ENCODE measurements at places on chromosomes 11 and 22. TPM values are rescaled to one million over a fixed set of nuclear protein-coding genes. Genes with fewer than 3 reads are reported as not detected.

Gene TSKU
- polyA plus RNA-seq: 11.7 TPM

- peak; percentile 44 for DNase-seq
Observed at GRCh38 chr11:128904656-128905344, 13.6 kb downstream of the KCNJ5 start.

- DNase-seq: peak; percentile 56
Observed at GRCh38 chr22:17172029-17172833, 13.2 kb upstream of the HDHD5 start.

DNA sequence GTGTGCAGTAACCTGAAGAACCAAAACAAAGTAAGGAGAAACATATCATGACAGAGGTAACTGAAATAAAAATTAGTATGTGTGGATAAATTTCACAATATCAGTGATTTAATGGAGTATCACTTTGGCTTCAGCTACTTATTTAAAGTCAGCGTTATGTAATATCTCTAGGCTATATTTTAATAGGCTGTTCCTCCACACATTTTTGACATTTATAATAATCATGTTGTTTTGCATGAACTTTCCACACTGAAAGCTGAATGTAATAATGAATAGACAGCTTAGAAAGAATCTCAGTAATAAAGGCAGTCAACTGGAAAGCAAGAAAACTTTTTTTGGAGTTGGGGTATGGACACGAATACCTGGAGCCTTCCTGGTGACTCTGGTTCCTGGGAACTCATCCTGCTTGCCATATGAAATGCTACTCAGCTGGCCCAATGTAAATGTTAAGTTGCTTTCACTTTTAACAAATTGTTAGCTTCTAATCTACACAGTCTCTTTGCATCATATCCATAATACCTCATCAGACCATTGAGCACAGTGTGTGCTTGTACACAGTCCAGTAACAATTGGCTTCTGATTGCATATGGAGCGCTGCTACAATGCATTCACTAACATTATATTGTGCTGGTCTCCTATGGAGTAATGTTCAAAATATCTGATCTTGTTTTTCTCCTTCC is 257.7 kb downstream of the SOX6 start:
- DNase-seq: no peak

Gene P2RX6
- polyA plus RNA-seq: not detected

GRCh38 chr22:45240104-45240809 is 437 bp downstream of the KIAA0930 start:
- DNase-seq: peak; percentile 53

Gene WBP2NL
- polyA plus RNA-seq: not detected
